Stomach (tissue), 19 donors: ENCODE measurements at places on chromosomes 3 and 15. TPM values are rescaled to one million over a fixed set of nuclear protein-coding genes. Genes with fewer than 3 reads are reported as not detected.

LRRK1 gene
- 73.3 TPM for total RNA-seq

DNA sequence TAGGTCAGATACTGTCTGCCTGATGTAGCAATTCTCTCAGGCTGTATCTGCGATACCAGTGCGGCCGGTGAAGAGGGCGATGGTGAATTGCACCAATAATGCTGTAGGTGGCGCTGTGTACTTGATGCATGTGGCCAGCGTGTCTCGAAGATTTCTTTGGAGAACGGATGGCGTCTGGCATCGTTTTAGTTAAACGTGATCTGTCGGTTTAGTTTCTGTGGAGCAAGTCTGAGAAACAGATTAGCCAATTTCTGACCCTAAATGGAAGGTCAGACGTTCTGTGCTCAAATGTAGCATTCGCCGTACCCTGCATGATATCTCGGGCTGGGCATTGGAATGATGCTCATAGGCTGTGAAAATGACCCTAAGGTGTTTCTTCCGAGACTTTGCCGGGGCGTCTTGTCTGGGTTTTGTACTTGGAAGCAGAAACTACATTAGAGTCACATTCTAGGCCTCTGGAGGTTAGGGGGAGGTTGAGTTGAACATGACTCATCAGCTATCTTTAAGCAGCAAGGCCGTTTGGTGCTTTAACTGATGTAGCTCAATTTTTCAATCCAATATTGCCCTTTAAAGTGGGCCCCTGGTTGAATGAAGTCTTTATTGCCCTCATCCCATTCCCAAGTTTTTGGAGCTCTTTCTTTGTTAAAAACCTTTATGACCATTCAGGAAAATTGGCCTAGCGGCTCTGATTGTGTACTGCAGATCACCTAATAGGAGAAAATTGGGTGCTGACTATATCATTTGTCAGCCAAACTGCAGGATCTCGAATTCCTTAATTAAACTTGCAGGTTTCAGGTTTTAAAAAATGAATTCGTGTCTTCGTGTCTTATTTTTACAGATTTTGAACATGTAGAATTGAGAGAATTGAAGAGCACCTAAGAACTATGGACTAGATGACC, 80.0 kb downstream of the SQOR start:
- peaks cover 5% of the 10 kb centered on the region for H3K27me3 ChIP-seq
- H3K4me3 ChIP-seq, result no peak overlapping the region
- peaks cover 5% of the 10 kb centered on the region for H3K4me1 ChIP-seq

GRCh38 chr3:52013802-52014598, 18.3 kb upstream of the RPL29 start:
- DNase-seq, result no peak
- no peaks in the 10 kb centered on the region for H3K4me1 ChIP-seq
- no peaks in the 10 kb centered on the region for H3K27me3 ChIP-seq
- no peaks in the 10 kb centered on the region for H3K36me3 ChIP-seq
- no peak overlapping the region for H3K27ac ChIP-seq
- no peak overlapping the region for H3K4me3 ChIP-seq

KIF23 gene
- 26.3 TPM for total RNA-seq

DNA sequence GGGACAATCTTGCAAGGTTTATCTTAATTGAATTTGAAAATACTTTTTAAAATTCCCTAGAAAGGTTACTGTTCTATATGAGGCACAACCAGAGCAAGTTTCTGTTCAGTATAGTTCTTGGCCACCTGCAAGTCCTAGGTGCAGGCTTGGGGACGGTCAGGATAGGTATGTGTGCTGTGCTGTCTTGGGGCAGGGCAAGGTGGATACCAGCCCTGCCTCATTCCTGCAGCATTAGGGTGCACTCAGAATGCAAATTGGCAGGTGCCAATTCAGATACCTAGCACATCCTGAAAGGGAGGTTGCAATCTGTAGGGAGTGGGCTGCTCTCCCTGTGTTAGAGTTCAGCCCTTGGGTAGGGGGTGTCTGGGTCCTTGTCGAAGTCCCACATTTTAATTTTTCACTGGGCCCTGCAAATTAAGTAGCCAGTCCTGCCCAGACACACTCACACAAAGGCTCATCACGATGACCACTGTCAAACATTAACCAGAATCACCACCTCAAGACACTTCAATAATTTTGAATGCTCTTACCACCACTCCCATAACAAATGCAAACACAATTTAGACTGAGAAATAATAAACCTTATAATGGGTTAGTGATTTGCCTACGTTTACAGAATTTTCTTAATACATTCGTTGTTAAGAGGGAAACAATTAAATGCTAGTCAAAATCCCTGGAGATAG, 838.0 kb upstream of the NR2F2 start:
- H3K36me3 ChIP-seq, result no peaks in the 10 kb centered on the region
- H3K4me1 ChIP-seq, result peaks cover 6% of the 10 kb centered on the region
- DNase-seq, result no peak
- H3K4me3 ChIP-seq, result no peak overlapping the region

DNA sequence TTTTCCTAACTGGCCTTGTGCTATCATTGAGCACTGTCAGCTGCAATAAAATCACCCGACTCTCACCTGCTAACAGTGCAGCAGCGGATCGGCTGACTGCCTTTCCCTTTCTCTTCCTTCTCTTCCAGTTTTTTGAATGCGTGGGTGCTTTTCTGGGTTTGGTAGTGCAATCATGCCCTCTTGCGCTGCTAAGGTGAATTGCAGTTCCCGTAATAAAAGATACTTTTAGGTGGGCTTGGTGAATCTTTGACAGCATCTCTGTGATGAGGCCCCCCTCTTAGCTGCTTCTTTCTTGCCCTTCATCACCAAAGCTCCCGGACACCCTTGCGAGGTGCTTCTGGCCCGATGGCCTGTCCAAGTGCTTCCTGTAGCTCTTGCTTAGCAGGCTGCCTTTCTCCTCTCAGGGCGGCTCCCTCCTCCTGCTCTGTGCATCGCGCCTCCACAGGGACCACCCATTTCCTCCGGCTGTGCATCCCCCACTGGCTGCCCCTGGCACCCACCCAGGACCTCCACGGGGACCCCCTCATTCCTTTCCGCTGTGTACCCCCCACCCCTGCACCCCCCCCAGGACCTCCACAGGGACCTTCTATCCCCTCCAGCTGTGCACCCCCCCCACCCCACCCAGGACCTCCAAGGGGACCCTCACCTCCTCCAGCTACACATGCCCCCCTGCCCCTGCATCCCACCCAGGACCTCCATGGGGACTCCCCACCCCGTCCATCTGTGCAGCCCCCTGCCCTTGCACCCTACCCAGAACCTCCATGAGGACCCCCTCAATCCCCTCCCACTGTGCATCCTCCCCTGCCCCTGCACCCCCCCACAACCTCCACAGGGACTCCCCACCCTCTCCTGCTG, 50.8 kb upstream of the RPL32 start:
- H3K27ac ChIP-seq, result no peak overlapping the region
- no peaks in the 10 kb centered on the region for H3K4me1 ChIP-seq
- H3K4me3 ChIP-seq, result peak overlapping the region; percentile 26
- H3K36me3 ChIP-seq, result peaks cover 2% of the 10 kb centered on the region
- peak; percentile 85 for DNase-seq
- peaks cover 14% of the 10 kb centered on the region for H3K27me3 ChIP-seq

UBL7 gene
- 2.0 TPM for total RNA-seq

- no peak for DNase-seq
- H3K4me1 ChIP-seq, result peaks cover 25% of the 10 kb centered on the region
- no peak overlapping the region for H3K4me3 ChIP-seq
- H3K27ac ChIP-seq, result no peak overlapping the region
Measured at GRCh38 chr3:197424674-197425484, 126.5 kb upstream of the DLG1 start.

DNA sequence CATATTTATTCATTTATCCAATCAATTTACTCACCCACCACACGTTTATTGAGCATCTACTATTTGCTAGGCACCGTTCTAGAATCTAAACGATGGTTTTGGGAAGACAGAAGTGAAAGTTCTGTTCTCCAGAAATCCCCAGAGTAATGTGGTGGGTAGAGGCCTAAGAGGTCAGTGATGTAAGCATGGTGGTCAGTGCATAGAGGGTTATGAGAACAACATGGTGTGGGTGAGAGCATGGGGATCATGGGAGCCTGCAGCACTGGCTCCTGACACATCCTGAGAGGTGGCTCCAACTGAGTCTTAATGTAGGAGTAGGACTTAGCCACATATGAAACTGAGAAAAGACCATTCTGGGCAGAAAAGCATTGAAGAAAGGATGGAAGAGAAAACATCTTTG, 85.3 kb upstream of the TNFAIP8L3 start:
- no peak overlapping the region for H3K4me3 ChIP-seq
- no peaks in the 10 kb centered on the region for H3K4me1 ChIP-seq
- DNase-seq, result no peak
- no peaks in the 10 kb centered on the region for H3K36me3 ChIP-seq
- H3K27ac ChIP-seq, result no peak overlapping the region

- no peaks in the 10 kb centered on the region for H3K27me3 ChIP-seq
- H3K4me3 ChIP-seq, result no peak overlapping the region
- peaks cover 10% of the 10 kb centered on the region for H3K4me1 ChIP-seq
- DNase-seq, result no peak
- H3K36me3 ChIP-seq, result peaks cover 4% of the 10 kb centered on the region
Measured at GRCh38 chr3:64617610-64618009, 70.2 kb downstream of the ADAMTS9 start.

ABI3BP gene
- total RNA-seq, result 252 TPM

GRCh38 chr3:59572106-59572505, 522.3 kb upstream of the CFAP20DC start:
- H3K27me3 ChIP-seq, result no peaks in the 10 kb centered on the region
- H3K36me3 ChIP-seq, result no peaks in the 10 kb centered on the region
- no peak overlapping the region for H3K27ac ChIP-seq
- no peak for DNase-seq

- H3K36me3 ChIP-seq, result peaks cover 45% of the 10 kb centered on the region
- H3K4me1 ChIP-seq, result no peaks in the 10 kb centered on the region
- H3K27me3 ChIP-seq, result no peaks in the 10 kb centered on the region
- no peak overlapping the region for H3K27ac ChIP-seq
Measured at GRCh38 chr3:20130106-20130505, 55.9 kb downstream of the SGO1 start.

MME gene
- not detected for total RNA-seq
